ENCODE measurements at places on chromosomes 2 and 18.

- DNase-seq: no peak
Measured at GRCh38 chr2:133586978-133587377, 18.7 kb upstream of the NCKAP5 start.

GRCh38 chr18:59990121-59990823, 90.5 kb downstream of the PMAIP1 start:
- DNase-seq: no peak

DNA sequence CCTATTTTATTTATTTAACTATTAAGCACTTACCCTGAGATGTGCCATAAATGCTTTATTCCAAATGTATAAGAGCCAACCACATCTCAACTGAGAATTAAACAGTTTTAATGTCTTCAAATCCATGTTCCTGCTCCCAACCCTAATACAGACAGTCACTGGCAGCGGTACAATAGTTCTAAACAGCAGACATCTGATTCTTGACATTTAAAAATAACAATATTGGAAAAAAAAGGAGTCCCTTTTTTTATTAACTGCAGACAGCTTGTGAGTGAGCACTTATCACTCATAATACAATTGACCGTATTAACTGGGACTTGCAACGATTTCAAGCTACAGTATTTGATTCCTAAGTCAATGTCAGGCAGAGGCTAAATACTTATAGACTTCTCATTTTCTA, 424.6 kb downstream of the TGIF1 start:
- DNase-seq: peak; percentile 40

- no peak for DNase-seq
Measured at GRCh38 chr18:48500517-48500916, 38.3 kb upstream of the CTIF start.

- DNase-seq: peak; percentile 89
Measured at GRCh38 chr2:108988796-108989713, at the start of gene EDAR. EDAR (minus strand) TSS chr2:108989220; CDS start chr2:108931014, 58,206 bp downstream.

GRCh38 chr2:172228177-172228808, 125.6 kb upstream of the DLX2 start:
- DNase-seq: no peak

- no peak for DNase-seq
Measured at GRCh38 chr18:7681298-7681697, 114.2 kb downstream of the PTPRM start.

GRCh38 chr2:9554921-9555296, 721 bp downstream of the ADAM17 start:
- no peak for DNase-seq

DNA sequence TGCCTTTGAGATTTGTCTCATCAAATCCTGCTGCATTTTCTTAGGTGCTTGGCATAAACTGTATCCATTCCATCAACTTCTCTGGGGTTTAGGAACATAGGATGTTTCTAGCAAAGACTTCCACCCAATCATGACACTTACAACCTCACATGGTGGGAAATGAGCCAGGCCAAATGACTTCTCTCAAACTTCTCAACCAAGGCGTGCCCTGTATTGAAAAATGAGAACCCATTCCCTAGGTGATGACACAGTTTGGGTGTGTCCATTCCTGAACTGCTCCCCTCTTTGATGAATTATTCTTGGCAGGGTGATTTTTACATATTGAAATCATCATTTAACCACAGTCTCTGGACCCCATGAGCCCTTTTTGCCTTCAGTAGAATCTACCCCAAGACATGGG, 161.1 kb downstream of the EN1 start:
- DNase-seq: no peak

GRCh38 chr2:153072077-153072476, 353.7 kb downstream of the ARL6IP6 start:
- DNase-seq: no peak

- no peak for DNase-seq
Measured at GRCh38 chr2:38174131-38174530, 98.2 kb upstream of the CYP1B1 start.

- DNase-seq: peak; percentile 78
Measured at GRCh38 chr2:118841828-118842461, 5.5 kb downstream of the EN1 start.

GRCh38 chr2:188412190-188412589, 120.5 kb downstream of the GULP1 start:
- no peak for DNase-seq

DNA sequence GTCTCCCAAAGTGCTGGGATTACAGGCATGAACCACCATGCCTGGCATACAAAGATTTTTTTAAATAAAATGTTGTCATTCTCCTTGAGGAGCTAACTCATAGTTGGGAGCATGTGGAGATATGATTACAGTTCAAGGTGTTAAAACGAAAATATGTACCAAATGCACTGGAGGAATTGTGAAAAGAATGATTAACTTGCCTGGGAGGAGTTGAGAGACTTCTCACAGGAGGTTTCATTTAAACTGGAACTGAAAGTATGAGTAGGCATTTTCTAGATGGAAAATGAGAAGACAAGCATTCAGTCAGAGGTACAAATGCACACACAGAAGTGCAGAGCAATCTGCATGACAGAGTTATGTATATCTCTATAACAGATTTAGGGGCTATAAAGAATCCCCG, 126.6 kb upstream of the PDE1A start:
- no peak for DNase-seq

GRCh38 chr2:16660114-16660513, 5.5 kb downstream of the CYRIA start:
- DNase-seq: no peak

DNA sequence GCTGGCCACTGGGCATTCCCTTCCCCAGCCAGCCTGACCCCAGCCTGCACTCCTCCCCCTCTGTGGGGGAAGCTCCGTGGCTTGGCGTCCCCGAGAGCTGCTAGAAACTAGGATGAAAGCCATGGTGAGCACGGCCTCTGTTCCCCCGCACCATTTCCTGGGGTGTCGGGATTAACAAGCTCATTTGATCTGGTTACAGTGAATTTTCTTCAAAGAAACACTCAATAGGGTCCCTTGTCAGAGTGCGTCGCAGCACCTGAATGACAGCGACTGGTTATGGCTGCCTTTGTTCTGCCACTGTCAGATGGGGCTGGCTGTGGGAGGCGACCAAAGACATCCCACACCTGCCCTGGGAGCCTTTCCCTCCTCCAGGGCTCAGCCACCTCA, 7.7 kb upstream of the ALPI start:
- DNase-seq: no peak

GRCh38 chr2:240211598-240212424, 71.4 kb upstream of the OTOS start:
- DNase-seq: no peak

- DNase-seq: no peak
Measured at GRCh38 chr2:58047373-58047935, 848 bp downstream of the VRK2 start.

DNA sequence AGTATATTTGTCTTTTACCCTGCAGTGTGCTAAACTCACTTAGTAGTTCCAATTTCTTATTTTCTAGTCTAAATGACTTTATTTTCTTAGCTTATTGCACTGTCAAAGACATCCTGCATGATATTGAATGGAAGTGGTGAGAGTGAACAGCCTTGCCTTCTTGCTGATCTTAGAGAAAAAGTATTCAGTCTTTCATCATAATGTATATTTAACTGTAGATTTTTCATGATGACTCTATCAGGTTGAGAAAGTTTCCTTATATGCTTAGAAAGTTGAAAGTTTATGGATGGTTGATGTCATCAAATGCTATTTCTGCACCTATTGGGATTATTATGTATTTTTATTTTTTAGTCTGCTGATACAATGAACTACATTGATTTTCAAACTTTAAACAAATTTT, 21.3 kb upstream of the COL3A1 start:
- DNase-seq: no peak

GRCh38 chr2:136121204-136121910, 3.4 kb upstream of the CXCR4 start:
- peak; percentile 94 for DNase-seq
